ENCODE measurements at places on chromosomes 12 and 14.

GRCh38 chr12:131094831-131095805 lies 141.4 kb downstream of the ADGRD1 start:
- no peak for DNase-seq

- DNase-seq: no peak
These were observed 183.8 kb downstream of the FOXA1 start for GRCh38 chr14:37411079-37411735.

GRCh38 chr12:119231774-119232173 lies 53.0 kb downstream of the HSPB8 start:
- no peak for DNase-seq

GRCh38 chr14:75196064-75196463 lies 19.7 kb upstream of the TMED10 start:
- no peak for DNase-seq

DNA sequence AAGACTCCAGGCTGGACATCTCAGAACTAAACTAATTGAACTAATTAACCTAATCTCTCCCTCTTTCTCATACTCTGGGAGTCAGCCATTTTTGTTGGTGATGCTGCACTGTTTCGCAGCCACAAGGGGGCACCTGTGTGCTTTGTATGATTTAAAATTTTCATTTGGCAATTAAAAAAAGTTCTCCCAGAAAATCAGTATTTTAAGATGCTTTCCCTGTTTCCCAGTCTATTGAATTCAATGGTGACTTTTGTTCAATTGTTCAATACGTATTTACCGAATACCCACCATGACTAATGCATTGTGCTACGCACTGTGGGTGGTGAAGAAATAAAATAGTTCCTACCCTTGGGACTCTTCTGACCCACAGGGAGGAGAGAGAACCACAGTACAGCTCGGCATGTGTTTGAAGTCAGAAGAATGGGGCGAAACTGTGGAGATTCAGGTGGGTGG lies 63.7 kb downstream of the ZNF664 start:
- DNase-seq: no peak

GRCh38 chr12:99004799-99005466 lies 359.8 kb downstream of the APAF1 start:
- no peak for DNase-seq

- no peak for DNase-seq
These were observed 170.8 kb downstream of the ESR2 start for GRCh38 chr14:64123241-64123822.

GRCh38 chr14:24339284-24340151 lies at the start of gene RIPK3:
TSS of gene RIPK3 (minus strand) at chr14:24339991. CDS start at chr14:24339826, 165 bp downstream.
- DNase-seq: no peak

GRCh38 chr12:47094804-47095203 lies 15.0 kb upstream of the AMIGO2 start:
- DNase-seq: no peak

DNA sequence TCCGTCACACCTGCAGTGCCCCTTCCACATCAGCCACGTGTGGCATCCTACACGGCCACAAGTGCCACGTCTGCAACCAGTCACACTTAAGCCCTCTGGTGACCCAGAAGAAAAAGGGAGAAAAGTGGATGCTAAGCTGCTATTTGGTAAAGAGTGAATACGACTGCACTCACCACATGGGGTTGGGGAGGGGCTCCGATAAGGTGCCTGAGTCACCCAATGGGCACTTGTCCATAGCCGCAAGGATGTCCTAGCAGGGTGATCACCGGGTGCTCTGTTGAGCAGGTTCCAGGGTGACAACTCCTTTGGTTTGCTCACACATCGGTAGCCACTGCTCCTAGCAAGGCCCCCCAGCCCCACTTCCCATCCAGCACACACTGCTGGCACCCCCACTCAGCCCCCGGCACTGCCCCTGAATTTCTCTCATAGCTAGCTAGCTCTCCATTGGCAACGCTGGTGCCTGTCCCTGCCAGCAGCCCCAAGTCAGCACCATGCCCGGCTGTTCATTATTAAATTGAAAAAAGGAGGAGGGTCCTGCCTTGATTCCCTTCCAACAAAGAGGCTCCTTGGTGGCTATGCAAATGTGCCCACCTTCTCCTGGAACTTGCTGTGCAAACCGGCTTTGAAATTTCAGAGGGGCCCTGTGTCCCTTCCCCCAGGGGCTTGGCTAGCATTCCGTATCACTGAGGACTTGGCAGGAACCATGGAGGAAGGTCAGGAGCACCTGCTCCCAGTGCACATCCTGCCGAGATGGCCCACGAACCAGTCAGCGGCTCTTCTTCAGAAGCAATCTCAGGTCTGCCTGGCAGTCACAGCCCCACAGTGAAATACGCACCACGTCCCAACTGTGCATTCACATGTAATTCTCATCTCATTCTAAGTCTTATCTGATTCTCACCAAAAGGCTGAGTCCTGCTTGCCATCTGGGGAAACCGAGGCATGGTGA lies 227.7 kb upstream of the DIO3 start:
- DNase-seq: no peak
